ENCODE measurements at places on chromosomes 7 and 10.

GRCh38 chr7:30196408-30196807 is 61.6 kb downstream of the MTURN start:
- DNase-seq: no peak

- DNase-seq: no peak
Observed at GRCh38 chr10:125209591-125210355, 49.4 kb upstream of the CTBP2 start.

- DNase-seq: no peak
Observed at GRCh38 chr10:92789067-92789466, 59.3 kb upstream of the EXOC6 start.

DNA sequence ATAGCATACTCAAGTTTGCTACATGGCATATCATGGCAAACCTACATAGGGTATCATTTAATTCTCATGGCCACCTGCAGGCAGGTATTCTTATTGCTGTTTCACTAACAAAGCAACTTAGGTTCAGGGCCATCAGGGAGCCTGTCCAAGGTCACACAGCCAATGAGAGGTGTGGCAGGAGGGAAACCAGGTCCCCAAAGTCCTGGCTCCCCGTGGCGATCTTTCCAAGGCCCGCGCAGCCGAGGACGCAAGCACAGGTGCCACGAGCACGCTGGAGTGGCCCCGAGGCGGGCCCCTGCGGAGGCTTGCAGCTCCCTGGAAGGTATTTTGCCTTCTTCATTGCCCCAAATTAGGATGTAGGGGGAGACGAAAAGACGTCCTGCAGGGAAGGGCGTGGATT is 20.8 kb downstream of the PRKAG2 start:
- no peak for DNase-seq

DNA sequence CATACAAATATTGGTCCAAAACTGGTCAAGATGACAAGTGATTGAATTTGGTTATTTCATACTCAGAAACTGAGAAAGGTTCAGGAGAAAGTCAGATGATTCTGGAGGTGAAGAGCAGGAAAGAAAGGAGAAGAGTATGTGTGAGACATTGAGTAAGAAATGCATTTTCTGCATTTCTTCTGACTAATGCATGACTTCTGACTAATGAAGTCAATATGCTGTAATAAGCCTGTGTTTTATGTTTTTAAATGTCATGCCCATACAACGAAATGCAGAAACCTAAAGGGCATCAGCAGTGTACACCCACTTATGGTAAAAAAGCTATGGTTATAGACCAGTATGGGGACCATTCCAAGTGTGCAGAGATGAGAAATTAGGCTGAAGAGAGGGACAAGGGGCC is 1227.8 kb upstream of the SORCS1 start:
- no peak for DNase-seq

DNA sequence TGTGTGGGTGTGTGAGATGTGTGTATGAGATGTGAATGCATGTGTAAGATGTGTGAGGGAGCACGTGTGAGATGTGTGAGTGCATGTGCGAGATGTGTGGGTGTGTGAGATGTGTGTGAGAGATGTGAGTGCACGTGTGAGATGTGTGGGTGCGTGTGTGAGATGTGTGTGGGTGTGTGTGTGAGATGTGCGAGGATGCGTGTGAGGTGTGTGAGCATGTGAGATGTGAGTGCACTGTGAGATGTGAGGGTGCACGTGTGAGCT is 31.0 kb downstream of the PPIF start:
- no peak for DNase-seq

GRCh38 chr10:132624847-132625471 is 87.4 kb downstream of the INPP5A start:
- DNase-seq: no peak

- no peak for DNase-seq
Observed at GRCh38 chr7:25180592-25180923, 47.7 kb downstream of the NPVF start.

- DNase-seq: no peak
Observed at GRCh38 chr7:102244601-102245000, 42.1 kb upstream of the SH2B2 start.

Measured in activated CD8-positive, alpha-beta memory T cell treated with anti-CD3 and anti-CD28 coated beads, Interleukin-2, amount 50 U/mL, for 48 hours (primary cell).